ENCODE measurements at places on chromosomes 11 and 22.
A peak's percentile ranks its signal among the peaks of the same experiment; 100 is the strongest.

DNA sequence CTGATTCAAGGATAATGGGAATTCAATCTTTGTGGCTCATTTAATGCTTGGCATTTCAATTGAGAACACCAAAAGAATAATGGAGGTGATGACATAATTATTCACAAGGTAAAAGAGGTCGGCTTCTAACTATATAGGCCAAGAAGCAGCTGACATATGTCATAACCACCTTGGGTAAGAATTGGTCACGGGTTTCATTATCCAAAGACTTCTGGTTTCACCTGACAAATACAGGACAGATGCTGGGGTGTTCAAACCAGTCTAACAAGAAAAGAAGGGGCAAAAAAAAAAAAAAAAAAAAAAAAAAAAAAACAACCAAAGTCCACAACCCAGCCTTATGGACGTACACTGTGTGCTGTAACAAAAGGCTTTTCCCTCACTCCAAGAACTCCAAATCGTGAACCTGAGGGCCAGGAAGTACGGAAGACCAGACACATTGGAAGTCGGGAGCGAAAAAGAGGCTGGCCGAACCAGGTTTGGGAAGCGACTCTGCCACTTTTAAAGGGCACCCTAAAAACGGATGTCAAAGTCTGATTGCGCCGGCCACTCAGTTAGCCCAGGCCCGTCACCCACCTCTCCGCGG lies 385 bp downstream of the HARBI1 start:
- DNase-seq, result peak; percentile 38

GRCh38 chr11:74446532-74446938 lies 20.8 kb downstream of the KCNE3 start:
- no peak for DNase-seq

GRCh38 chr11:73412308-73412707 lies 36.1 kb downstream of the RELT start:
- no peak for DNase-seq

- no peak for DNase-seq
Measured at GRCh38 chr11:104823657-104824056, 74.6 kb downstream of the CASP12 start.

- DNase-seq, result no peak
Measured at GRCh38 chr11:27115051-27115650, 74.5 kb downstream of the BBOX1 start.

DNA sequence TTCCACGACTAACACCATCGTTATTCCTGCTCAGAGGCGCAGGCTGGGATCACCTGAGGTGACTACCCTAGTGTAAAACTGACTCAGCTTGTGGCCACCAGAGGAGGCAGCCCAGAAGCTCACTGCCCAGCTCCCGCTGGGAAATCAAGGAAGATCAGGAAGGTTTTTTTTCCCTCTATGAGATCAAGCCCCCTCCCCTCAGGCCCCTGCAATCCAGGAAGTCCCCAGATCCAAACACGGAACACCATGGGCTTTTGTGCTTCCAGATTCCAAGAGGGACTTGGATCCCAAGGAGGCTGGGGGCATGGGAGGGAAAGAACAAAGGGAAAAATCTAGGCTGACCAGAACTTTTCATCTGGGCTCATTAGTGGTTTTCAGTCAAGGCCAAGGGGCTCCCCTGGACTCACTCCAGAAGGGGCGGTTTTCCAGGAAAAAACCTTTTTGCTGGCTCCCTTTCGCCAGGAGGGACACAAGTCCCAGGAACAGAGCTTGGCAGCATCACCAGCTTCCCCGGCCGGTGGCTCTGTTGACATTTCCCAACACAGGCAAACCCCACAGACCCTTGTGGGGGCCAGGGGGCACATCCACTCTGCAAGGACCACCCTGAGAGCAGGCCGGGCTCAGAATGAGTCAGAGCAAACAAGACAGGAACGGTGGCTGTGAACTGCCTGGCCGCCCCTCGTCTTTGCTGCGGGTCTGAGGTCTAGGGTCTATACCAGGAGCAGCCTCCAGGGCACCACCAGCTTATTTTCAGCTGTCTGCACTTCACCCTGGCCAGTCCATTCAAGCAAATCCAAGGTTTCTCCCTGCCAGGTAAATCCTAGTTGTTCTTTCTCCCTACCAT lies 36.8 kb downstream of the MYH9 start:
- no peak for DNase-seq

DNA sequence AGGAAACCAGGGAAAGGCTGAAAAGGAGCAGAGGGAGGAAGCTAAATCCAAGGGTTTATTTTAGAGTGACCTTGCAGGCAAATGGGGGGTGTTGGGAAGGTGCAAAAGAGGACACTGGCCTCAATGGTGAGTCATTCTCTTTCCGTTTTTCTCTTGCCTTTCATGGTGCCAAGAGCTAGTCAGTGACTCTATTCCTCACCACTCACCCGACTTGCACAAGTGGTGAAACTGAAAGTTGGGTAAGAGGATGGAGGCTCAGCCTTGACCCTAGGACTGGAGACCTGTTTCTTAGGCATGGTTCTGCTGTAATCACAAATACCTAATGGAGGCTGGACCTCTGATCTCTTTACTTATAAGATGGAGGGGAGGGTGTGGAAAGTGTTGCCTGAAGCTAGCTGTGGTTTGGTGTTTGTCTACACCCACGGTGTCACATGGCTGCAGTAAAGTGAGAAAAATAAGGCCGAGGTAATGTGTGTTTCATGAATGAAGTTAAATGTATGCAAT lies 67.3 kb upstream of the CREB3L1 start:
- DNase-seq, result no peak

- DNase-seq, result no peak
Measured at GRCh38 chr11:131326829-131327228, 43.6 kb upstream of the NTM start.

DNA sequence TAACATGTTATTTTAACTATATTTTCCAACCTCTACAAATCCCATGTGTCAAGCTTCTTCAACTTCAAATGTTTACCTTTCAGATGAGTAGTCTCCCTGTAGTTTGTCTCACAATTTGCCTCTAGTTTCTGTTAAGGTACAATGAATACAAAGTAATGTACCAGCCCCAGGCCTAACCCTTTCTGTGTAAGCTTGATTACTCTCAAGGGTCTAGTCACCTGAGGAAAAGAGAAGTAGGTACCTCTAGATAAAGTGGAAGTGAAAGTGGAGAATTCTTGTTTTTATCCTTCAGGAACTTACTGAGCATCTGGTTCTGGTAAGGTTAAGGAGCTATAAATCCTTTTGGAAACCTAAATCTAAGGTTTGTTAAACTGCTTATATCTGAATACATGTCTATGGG lies at the start of gene OR51A7:
Gene OR51A7 (plus strand): TSS at position 300 of the 400 bp plus-strand sequence. CDS start 3,587 bp downstream, outside the sequence.
- DNase-seq, result no peak

DNA sequence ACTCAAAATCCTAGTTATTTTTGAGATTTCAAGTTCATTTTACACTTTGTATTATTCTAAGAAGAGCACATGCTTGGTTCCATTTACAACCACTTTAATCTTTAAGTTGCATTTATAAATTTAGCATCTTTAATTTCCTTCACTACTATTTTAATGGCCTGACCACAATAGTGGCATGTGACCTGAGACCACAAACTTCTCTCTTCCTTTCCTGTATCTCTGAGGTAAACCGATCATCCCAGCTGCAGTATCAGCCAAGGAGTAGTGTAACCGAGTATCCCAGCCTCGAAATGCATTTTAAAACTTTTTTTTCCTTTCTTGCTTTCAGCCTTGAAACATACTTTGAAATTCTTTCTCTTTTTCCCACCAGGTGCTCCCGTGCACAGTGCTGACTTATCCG lies 28.7 kb upstream of the CBX6 start:
- DNase-seq, result no peak

DNA sequence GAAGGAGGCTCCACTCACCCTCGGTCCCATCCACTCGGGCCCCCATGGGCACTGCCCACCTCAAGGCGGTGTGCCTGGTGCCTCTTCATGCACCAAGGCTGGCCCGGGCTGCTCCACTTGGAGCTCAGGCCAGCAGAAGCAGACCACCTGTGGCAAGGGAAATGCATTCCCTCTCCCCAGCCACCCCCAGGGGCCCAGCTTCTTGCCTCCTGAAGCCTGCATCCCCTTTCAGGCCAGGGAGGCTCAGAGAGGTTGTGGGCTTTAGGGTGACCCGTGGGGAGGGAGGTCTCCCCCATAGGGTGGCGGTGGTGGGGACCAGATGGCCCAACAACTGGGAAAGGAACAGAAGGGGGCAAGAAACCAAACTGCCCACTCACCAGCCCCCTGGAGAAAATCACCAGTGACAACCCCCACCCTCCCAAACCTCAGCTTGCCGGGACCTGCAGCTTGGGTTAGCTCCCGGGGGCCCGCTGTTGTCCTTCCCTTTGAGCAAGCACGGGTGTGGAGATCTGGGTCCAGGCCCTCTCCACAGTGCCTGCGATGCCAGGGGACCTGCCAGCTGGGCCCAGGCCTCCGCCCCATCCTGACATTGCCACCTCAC lies 8.4 kb downstream of the CBX6 start:
- no peak for DNase-seq

- no peak for DNase-seq
Measured at GRCh38 chr22:32725369-32725988, 76.0 kb upstream of the TIMP3 start.

DNA sequence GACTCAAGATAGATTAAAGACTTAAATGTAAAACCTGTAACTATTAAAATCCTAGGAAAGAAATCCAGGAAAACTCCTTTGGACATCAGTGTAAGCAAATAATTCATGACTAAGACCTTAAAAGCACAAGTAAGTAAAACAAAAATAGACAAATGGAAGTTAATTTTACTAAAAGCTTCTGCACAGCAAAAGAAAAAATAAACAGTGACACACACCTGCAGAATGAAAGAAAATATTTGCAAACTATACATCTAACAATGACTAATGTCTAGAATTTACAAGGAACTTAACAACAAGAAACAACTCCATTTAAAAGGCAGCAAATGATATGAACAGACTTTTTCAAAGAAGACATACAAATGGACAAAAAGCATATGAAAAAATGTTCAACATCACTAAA lies 359.1 kb downstream of the LUZP2 start:
- DNase-seq, result no peak

DNA sequence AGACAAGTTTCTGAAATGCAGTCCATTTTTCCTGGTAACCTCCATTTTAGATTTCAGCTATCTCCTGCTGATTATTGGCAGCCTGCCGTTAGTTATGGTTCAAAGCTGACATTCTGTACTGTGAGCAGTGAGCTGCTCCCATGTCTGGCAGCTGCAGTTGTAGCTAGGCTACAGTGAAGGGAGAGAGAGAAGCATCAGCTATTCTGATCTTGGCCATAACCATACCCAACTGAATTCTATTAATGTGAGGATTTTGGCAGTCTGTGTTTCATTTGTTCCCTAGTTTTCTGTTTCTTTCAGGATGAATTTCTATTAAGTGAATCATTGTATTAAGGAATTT lies 33.4 kb downstream of the SIK2 start:
- peak; percentile 19 for DNase-seq

DNA sequence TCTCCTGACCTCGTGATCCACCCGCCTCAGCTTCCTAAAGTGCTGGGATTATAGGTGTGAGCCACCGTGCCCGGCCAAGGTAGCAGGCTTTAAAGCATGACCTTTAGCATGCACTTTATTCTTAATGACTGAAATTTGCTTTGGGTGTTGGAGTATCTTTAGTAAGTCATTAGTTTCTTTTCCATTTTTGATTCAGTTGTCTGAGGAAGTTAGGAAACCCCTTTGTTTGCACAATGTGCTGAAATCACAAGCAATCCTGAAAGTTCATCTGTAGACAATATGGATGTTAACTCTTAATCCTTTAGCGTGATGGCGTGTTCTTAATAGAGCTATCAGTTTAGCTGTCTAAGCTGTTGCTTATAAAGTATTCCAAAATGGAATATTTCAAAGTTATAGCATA lies 16.8 kb downstream of the SDHD start:
- DNase-seq, result no peak

DNA sequence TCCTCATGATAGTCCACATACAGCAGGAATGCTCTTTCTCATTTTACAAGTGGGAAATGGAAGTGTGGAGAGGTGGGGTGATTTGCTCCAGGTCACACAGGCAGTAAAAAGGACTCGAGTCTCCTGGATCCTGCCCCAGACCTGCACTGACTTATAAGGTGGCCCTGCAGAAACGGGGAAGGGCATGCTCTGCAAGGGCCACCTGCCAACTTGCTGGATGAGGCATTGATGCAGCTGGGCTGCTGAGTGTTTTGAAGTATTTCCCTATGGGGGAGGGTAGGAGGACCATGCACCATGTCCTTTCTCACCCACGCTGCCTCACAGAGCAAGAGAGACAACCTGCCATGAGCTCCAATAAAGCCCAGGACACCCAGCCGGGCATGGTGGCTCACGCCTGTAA lies 36.9 kb downstream of the OR6Q1 start:
- peak; percentile 90 for DNase-seq

DNA sequence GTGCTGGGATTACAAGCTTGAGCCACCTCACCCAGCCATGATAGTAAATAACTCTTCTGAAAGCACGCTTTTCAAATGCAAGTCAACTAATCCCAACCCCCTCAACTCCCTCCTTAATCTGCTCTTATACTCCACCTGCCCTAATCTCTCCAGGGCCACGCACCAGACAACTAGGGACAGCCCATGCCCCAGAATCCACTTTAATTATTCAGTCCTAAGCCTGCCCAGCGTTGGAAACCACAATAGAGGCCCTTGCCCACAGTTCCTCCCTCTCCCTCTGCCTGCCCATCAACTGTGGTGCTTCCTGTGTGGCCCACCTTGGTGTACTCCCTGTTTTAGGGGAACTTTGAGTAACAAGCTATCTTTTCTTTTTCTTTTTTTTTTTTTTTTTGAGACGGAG lies 2.7 kb upstream of the VPREB3 start:
- no peak for DNase-seq

DNA sequence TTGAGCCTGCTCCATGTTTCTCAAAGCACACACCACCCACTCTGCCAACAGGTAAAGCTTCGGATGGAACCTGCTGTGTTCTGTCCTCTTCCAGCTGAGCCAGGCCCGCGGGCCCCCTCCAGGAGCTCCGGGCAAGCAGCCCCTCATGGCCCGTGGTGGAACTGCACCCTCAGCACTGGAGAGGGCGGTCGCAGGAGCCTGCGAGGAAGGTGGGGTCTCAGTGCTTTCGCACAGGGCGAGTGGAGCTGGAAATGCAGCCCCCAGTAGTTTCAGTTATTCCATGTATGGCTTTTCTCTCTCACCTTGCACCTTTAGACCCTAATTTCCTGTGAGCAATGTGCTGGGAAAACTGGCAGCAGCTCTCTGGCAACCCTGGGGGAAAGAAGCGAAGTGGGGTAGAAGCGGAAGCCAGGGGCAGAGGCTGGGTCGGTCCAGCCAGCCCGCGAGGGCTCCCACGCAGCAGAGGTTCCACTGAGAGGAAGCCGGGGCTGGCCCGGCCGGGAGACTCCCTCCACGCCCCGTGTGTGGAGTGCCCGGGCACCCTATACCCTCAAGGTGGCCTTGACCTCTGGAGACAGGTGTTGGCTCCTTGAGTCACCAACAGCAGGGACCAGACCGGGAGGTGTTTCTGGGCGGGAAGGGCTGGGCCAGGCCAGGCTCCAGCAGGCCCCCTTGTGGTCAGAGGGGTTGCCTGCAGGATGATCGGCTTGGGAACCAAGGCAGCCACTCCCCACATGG lies 119.9 kb upstream of the TMEM45B start:
- DNase-seq, result peak; percentile 25

DNA sequence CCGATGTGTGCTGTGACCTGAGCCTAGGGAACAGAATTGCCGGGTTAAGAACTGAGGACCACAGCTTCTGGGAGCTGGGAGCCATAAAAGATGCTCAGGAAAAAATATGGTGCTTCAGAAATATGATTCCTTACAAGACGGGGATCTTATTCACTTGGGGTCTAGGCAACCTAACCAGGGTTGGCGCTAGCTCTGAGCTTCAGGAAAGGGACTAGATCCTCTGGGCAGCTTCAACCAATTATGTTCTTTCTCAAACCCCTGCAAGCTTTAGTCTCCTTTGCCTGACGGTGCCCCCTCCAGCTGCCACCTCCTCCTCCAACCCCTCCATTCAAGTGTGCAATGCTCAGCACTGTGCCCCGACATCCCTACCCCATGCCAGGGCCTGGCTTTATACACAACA lies 634.1 kb upstream of the CADM1 start:
- no peak for DNase-seq

- no peak for DNase-seq
Measured at GRCh38 chr11:9851366-9851765, 187.5 kb downstream of the SWAP70 start.

All from NCI-H2029 (cell line).